ENCODE measurements at places on chromosomes 6 and 20.

DNA sequence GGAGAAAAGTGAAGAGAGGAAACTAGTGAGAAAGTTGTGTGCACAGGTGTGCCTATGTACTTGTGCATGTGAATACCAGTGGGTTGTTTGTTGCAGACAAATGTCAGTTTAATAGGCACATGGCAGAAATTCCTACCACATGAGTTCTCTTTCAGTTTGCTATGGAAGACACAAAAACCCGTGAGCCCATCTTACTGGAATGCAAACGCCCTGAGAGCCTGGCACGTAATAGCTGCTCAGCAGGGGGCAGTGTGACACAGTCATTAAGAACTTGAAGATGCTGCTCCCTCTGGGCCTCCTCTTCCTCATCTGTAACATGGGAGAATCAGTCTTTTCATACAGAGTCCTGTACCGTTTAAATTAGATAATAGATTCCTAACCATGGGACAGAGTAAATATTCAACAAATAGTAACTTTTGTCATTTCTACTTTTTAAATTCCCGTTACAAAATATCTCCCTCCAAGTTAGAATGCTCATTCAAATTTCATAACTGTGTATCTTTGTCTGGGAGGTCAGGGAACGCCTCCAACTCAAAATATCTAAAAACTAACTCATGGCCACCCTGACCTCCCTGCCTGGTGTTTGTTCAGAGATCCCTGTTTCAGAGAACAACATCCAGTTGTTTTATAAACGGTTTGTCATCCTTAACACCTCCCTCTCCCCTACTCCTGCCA, 802.9 kb downstream of the MAFB start:
- DNase-seq: peak; percentile 78

GRCh38 chr20:60631585-60632287, 620.3 kb upstream of the CDH4 start:
- DNase-seq: no peak

DNA sequence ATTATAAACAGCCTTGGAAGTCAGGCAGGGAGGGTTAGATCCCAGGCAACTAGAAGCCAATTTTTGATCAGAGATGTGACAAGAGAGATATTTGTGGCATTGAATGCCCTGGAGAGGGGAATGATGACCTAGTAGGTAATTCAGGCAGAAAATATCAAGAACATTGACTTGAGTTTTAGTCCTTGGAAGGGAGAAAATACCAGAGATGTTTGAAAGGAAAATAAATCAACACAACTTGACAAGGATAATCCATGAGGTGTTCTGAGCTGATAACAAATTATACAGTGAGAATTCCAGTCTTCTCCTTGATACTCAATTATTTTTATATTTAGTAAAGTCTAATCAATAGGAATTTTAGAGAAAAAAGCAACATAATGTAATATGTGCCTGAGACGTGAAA, 10.6 kb upstream of the MARCKS start:
- no peak for DNase-seq

DNA sequence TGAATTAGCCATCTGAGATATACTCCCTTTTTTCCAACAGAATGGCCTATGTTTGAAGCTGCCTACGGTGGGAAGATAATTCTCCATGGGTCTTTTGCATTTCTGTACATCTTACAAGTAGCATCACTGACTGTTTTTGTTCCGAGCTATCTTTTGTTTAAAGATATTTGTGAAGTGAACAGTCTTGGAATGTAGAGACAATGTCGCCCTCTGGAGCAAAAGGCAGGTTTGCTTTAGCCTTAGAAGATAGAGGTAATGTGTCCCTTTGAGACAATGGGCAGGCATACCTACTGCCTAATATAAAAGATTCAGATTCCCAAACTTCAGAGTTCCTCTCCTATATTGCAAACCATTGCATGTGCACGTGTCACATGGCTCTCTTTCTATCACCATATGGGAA, 347.8 kb upstream of the CNR1 start:
- DNase-seq: no peak

- DNase-seq: no peak
These were observed 53.5 kb downstream of the GOPC start for GRCh38 chr6:117548797-117549301.

GRCh38 chr6:106084989-106085691, 996 bp upstream of the PRDM1 start:
- no peak for DNase-seq

DNA sequence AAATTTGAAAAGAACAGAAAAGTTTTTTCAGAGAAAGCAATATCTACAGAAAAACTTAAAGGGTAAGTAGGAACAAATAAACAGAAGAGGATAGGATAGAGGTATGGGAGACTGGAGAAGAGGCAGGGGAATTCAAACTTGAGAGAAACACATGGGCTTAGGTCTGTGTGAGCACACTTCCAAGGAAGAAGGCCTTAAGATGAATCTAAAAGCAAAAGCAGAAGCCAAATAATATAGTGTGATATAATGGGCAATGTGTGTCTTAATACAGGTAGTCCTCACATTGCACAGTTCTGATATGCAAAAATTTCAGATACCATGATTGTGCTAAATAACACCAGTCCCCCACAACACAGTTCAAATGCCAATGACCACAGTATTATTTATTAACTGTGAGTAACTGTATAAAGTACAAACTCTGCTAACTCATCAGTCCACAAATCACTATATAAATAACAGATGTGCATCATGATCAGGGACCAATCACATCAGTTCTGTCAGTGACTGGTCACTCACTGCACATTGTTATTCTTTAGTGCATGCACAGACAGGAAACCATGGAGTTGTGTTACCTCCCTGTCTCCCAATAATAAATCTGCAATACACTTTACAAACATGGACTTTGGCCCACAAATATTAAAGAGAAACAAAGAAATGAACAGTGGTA, 18.6 kb downstream of the SNX14 start:
- no peak for DNase-seq

DNA sequence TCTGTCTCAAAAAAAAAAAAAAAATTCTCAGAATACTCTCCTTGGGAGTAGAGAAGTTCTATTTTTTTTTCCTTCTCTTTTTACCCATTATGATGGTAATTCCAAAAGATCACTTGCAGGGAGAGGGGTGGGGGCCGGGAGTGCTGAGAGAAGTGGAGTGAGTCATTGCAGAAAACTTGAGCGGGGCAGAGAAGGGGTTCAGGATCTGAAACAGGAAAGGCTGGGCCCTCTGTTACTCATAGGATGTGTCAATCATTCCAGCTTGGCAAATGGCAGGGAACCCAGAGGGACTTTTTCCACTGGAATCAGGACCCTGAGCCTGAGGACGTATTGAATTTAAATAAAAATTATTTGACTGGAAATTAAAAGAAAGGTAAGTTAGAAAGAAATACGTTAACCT, 111.4 kb upstream of the ARMC2 start:
- DNase-seq: no peak

GRCh38 chr6:159119791-159120190, 49.4 kb upstream of the FNDC1 start:
- DNase-seq: no peak

DNA sequence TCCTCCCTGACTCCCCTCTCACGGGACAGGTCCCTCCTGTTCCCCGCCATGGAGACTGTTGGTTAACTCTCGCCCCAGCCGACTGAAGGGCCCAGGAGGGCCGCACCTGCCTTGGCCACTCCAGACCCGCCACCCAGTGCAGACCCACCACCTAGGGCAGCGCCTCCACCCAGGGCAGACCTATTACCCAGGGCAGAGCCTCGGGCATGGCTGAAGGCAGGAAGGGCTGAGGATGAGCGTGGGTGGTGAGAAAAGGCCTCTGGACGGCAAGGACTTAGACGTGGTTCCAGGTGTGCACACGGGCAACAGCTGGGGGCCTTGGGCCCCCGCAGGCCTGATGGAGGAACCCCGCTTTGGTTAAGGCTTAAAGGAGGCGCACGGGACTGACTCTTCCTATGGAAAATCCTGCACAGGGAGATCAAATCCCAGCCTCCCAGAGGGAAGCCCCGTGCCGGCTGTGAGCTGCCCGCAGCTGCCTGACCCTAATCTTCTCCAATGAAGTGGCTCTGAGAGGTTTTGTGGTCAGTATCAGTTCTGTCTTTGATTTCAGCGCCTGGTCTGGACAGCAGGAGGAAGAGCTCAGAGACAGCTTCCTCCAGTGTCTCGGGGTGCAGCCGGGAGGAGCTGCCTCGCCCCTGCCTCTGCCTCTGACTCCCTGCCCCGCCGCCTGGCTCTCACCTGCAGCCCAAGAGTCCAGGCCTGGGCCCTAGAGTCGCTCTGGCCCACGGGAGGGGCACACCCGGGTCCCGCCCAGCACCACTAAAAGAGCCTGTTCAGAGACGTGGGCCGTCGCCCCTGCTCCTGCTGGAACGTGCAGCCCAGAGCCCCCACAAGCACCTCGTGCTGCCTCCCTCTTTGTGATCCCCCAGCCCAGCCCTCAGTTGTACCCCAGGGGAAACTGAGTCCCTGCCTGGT, 12.1 kb upstream of the CHRNA4 start:
- DNase-seq: no peak

DNA sequence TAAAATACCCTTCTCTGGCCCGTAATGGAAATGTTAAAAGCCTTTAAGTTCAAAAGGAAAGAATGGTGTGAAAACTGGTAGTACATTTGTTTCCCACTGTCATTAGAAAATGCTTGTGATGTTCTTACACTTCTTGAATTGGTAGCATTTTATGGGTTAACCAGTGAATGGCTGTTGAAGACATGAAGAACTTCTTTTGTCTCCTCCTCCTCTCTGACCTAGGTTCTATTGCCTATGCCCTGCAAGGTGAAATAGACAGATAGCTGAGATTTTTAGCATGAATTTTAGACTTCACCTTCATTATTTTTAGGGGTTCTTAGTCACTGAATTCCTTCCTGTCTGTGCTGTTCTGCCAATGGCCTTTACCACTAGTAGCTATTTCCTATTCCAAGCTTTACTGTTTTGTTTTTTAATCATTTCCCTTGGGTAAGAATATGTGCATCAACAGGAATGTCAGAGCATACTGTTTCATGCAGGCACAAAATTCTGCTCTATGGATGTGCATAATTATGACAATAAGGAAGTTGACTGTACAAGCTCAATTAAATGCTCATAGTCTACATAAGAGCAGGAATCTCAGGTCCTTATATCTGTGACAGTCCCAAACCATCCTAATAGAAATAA, 4.9 kb downstream of the TNFAIP3 start:
- DNase-seq: no peak

DNA sequence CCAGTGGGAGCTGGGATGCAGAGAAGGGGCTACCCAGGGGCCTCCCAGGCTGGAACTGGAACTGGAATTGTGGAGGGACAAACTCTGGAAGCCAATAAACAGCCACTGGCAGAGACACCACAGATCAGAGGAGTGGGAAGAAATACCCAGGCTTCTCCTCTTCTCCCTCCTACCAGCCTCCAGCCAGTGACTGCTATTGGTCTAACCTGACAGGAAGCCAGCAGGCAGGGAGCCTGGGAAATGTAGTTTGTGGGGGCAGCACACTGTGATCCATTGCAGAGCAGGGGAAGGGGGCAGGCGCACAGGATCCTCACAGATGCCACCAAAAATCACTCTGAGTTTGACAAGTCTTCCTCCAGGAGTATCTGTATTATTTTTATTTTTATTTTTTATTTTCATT, 12.1 kb upstream of the MLN start:
- DNase-seq: no peak

DNA sequence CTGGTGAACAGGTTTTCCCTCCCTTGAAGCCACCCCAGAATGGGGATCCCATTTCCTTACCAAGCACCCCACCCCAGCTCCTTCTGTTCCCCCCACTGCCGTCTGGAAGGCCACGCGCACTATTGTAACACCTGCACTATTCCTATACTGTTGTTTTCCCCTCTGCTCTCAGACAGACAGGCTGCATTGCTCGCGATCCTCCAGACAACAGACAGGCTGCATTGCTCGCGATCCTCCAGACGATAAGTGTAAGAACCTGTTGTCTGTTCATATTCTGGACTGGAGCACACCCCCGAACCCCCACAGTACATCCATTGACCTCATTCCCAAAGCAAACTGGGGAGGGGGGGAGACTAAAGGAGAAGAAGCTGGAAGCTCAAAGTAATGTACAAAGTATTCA, 72.7 kb downstream of the LY86 start:
- DNase-seq: no peak

GRCh38 chr6:84877515-84878210, 113.3 kb upstream of the TBX18 start:
- no peak for DNase-seq

GRCh38 chr6:140940251-140940925, 1192.3 kb upstream of the GJE1 start:
- no peak for DNase-seq

DNA sequence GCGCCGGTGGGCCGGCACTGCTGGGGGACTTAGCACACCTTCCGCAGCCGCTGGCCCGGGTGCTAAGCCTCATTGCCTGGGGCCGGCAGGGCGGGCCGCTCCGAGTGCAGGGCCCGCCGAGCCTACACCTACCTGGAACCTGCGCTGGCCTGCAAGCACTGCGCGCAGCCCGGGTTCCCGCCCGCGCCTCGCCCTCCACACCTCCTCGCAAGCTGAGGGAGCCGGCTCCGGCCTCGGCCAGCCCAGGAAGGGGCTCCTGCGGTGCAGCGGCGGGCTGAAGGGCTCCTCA, 10.7 kb upstream of the MPC1 start:
- no peak for DNase-seq

DNA sequence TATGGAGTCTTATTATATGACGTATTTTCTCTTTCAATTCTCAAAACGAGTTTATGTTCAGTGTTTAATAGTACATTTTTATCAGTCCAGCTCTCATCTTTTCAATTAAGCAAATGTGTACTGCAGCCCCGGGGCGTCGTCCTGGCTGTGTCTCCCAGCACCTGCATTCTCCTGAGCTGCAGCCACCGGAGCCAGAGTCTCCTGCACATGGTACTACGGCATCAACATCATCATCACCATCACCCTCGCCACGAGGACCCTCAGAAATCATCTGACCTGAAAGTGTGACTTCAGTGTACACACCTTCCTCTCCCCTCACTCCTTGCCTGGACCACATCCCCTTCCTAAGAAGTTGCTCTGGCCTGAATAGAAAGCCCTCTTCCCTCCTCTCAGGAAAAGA, 267.7 kb upstream of the ARID1B start:
- DNase-seq: no peak

DNA sequence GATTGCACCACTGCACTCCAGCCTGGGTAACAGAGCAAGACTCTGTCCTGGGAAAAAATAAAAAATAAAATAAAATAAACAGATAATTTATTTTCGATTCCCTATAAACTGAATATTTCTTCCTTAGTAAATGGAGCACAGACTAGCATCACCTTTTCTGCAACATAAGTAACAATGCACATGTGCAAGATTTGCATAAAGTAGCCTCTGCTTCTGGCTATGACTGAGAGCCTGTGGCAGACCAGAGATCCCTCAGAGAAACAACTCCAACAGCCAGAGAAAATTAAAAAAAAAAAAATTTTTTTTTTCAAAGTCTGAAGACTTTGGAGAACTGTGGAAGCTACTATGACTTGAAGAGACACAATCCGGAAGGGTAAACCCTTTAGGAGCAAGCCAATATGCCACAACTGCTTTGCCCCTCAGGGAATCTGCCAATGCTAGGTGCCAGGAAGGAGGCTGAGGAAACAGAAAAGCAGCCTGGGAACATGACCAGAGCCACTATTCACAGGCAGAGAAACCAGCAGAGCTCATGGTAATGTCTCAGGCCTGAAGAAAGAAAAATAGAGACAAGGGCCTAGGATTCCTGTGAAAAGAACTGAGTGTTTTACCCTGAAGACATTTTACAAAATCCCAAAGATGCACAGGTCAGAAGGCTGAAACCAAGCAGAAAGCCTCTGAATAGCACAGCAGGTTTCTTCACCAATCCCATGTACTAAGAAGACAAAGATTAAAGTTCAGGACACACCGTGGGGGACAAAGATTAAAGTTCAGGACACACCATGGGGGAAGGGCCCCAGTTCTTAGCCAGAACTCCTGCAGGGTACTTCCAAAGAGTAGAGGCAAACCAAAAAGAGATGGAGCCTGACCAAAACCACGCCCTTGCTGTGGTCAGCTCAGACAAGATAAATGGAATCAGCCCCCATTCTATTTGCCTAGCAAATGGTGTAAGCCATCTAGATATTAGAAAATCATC, 25.8 kb downstream of the B4GALT5 start:
- no peak for DNase-seq
